H4 (cell line): ENCODE measurements at places on chromosomes 6 and 20.

GRCh38 chr6:133230052-133230451 is 11.1 kb upstream of the EYA4 start:
- DNase-seq = no peak

DNA sequence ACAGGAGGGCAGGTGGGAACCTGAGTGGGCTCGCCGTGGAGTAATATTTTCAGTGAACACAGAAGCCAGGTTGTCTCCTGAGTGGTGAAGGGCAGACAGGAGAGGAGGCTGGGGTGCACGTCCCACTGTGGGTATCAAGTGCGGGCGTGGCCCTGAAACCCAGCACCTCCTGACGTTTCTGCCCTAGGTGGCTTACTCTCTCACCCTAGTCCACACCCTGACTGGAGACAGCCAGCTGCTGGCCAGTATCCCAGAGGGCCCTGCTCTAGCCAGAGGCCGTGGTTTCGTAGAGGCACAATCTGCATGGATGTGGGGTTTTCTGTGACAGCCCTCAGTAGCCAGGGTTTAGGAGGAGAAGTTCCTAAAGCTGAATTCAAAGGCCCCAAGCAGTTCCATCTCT is 86.7 kb downstream of the TRERF1 start:
- DNase-seq = no peak

GRCh38 chr6:132483779-132484679 is 28.9 kb downstream of the STX7 start:
- DNase-seq = peak; percentile 29

GRCh38 chr6:93581371-93581770 is 162.0 kb upstream of the EPHA7 start:
- DNase-seq = no peak
